ENCODE measurements at places on chromosomes 1 and 21.

GRCh38 chr1:78667939-78668338 is 18.3 kb downstream of the IFI44 start:
- no peak for DNase-seq

- DNase-seq, result no peak
Observed at GRCh38 chr1:214438075-214438474, 113.3 kb downstream of the PTPN14 start.

DNA sequence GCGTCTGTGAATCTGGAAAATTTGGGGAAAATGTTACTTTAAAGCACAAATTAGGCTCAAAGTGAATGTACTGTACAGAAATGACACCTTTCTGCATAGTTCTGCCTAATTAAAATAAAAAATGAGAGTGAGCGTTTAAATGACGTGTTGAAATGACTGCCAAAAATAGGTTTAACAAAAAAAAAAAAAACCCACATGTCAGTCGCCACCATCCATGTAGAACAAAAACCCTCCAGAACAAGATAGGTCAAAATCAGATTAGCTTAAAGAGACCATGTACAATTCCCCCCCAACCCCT is 745 bp downstream of the PARP1 start:
- DNase-seq, result no peak

DNA sequence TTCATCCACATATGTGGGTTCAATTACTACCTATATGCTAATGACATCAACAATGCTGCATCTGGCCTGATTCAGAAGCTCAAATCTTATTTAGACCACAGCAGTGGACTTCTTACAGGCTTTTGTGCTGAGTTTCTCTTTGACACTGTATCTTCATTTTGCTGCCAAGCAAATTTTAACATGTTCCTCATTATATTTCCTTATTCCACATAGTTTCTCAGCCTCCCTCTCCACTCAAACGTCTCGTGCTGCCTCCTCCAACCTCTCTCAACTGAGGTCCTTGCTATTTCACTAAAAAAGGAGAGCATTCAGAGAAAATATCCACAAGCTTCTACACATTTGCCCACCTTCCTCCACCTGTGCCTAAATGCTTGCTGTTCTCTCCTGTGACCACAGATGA is 6.5 kb downstream of the TDRKH start:
- DNase-seq, result no peak

DNA sequence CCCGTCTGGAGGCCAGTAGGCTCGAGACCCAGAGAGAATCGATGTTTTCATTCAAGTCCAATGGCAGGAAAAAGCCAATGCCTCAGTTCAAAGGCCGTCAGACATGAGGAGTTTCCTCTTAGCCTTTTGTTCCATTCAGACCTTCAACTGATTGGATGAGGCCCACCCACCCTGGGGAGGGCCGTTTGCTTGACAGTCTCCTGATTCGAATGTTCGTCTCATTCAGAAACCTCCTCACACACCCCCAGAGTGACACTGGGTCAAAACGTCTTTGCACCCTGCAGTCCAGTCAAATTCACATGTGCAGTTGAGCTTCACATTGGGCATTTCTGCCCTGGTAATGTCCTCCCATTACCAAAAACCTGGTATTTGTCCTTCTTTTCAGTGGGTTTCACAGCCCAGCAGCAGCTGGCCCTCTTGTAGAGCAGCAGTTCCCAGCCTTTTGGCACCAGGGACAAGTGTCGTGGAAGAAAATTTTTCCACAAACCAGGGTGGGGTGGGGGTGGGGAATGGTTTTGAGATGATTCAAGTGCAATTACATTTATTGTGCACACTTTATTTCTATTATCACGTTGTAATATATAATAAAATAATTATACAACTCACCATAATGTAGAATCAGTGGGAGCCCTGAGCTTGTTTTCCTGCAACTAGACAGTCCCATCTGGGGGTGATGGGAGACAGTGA is 40.1 kb downstream of the RSPH1 start:
- DNase-seq, result no peak

DNA sequence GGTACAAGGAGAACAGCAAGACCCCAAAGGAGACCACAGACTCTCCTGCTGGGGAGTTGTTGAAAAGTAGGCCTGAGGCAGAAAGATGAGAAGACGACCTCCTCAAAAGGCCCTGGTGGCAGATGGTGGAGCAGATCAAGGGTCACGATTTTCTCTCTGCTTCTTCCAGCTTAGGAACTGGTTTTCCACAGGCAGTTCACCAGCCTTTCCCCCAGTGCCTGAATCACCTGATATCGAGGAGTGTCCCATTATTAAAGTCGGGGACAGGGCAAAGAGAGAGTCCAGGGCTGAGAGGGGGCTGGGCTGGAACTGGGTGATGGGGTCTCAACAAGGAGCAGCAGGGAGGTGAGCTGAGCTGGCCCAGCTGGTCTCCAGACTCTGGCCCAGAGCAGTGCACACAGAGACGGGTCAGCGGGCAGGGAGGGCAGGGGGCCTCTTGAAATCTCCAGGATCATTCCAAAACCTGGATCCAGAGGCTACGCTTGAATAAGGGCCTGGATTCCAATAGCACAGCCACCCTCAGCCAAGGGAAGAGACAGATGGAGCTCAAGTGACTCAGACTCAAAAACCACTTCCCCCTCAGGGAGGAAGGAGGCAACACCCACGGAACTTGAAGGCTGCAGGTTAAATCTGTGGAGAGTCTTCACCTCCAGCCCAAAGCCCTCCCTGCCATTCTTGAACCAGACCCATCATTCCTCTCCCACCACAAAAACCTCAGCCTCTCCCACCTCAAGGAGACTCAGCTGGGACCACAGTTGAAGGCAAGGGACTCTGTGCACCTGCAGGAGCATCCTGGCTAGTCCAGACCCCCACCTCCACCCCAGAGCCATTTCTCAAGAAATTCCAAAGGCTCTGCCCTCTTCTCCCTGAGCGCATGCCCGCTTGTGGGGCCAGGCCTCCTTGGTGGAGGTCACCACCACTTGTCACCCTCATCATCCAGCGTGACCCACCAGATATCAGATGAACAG is at the start of gene S100A5:
Gene S100A5 (minus strand): TSS at position 541 of the 968 bp plus-strand sequence. CDS start 743 bp downstream, outside the sequence.
- DNase-seq, result peak; percentile 61

GRCh38 chr1:22428672-22429071 is 23.0 kb upstream of the ZBTB40 start:
- DNase-seq, result peak; percentile 24

GRCh38 chr1:46804027-46804889 is 5.4 kb downstream of the CYP4B1 start:
- no peak for DNase-seq

DNA sequence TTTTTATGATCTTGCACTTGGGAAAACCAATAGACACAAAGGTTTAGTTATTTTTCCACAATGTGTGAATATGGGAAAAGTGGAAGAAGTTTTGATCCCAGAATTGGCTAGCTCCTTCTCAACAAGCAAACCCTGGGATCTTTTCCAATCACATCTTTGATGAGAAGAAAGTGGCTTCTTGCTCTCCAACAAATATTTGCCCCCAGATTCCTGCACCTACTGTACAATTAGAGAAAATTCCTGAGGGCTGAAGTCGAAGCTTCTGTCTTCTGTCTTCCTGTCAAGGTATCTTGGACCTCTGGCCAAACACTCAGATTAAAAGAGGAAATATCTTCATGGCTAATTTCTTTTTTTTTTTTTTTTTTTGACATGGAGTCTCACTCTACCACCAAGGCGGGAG is 113.1 kb upstream of the SLC45A1 start:
- DNase-seq, result no peak

DNA sequence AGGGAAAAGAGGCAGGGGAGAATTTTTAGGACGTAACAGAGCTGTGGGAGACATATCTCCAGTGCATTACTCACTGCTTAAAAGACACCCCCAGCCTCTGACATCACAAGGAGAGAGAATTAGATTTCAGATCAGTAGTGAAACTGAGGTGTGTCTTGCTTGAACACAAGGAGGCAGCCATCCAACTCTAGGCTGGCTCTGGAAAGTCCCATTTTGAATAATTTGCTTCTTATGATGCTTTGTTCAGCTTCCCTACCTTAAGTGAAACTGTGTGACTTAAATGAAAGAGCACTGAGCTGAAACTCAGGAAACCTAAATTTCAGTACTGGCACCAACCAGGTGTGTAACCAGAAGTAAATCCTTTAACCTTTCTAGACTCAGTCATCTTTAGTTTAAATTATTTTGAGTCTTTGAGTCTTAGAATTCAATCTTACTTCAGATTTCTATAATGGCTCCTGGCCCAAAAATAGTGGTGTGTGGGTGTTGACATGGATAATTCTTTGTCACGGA is 251.6 kb upstream of the SGIP1 start:
- peak; percentile 79 for DNase-seq

DNA sequence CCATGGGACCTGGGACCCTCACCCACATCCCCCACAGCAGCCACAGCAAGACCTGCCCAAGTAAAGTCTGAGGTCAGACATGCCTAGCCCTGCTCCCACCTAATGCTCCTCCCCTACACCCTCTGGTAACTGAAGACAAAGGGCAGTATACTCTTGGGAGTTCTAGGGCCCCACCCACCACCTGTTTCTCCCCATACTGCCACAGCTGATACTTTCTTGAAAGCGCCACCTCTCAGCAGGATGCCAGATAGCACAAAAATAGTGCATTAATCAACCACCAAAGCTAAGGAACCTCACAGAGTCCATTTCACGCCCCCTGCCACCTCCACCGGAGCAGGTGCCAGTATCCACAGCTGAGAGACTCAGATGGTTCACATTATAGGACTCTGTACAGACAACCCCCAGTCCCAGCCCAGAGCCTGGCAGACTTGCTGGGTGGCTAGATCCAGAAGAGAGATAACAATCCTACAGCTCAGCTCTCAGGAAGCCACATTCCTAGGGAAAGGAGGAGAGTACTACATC is 238.1 kb downstream of the LRRC40 start:
- DNase-seq, result no peak

GRCh38 chr1:180646547-180646946 is 14.7 kb downstream of the XPR1 start:
- peak; percentile 7 for DNase-seq

DNA sequence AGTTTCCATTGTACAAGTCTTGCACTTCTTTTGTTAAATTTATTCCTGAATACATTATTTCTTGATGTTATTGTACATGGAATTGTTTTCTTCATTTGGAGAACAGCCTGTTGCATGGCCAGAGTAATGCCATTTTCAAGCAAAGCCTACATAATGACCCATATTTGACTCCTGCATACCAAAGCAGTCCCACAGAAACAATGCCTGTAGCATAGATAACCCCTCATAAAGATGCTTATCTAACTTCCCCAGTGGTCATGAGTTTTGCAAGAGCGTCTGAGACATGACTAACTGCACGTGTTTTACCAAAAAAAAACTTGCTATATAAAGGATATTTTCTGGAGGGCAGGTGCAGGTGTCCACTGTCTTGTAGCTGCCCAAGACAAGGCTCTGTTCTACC is 30.3 kb upstream of the RLF start:
- no peak for DNase-seq

DNA sequence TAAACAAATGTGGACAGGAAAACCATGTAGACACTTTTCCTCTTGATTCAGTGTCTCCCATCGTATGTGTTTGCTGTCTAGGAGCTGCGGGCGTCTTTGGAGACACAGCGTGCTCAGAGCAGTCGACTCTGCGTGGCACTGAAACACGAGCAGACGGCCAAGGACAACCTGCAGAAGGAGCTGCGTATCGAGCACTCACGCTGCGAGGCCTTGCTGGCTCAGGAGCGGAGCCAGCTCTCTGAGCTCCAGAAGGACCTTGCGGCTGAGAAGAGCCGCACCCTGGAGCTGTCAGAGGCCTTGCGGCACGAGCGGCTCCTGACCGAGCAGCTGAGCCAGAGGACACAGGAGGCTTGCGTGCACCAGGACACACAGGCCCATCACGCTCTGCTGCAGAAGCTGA is 27.2 kb upstream of the DIP2A start:
- DNase-seq, result no peak

DNA sequence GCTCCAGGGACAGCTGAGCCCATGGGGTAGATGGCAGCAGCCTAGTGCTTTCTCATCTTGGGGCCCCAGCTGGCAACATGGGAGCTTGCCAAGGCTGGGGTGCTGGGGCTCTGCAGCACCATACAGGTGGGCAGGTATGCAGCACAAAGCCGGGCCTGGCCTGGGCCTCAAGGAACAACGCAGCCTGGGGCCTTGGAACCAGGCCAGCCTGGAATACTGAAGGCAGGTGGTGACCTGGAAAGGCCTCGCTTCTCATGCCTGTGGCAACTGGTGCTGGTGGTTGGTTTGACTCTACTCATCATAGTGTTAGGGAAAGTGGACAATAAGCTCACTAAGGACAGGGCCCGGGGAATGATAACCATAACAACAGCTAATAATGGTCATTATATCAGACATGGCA is 27.0 kb upstream of the SDHB start:
- no peak for DNase-seq

- no peak for DNase-seq
Observed at GRCh38 chr1:170872663-170873062, 62.7 kb upstream of the MROH9 start.

- DNase-seq, result no peak
Observed at GRCh38 chr1:57127976-57128375, 162.2 kb upstream of the C8B start.

DNA sequence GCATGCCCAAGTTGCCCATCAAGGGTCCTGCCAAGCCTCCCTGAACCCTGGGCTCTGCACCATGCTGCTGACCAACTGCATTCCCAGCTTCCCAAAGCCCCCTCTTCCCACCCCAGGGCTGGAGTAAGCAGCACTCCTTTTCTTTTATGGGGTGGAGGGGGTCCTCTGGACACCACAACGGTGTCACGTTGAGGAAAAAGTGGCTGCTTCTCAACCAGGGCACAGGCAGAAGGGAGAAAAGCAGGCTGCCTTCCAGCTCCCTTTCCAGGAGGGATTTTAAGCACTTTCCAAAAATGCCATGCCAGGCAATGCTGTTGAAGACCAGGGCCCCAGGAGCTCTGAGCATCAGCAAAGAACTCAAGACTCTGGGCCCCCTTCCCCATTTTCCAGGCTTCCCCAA is 691 bp downstream of the RIMS3 start:
- DNase-seq, result no peak

GRCh38 chr21:44291936-44292811 is 6.5 kb downstream of the AIRE start:
- no peak for DNase-seq

GRCh38 chr1:219412772-219413171 is 200.1 kb downstream of the ZC3H11B start:
- no peak for DNase-seq

- DNase-seq, result no peak
Observed at GRCh38 chr1:1894354-1895059, 3.6 kb upstream of the GNB1 start.

GRCh38 chr1:167922611-167923074 is 8.7 kb upstream of the ADCY10 start:
- DNase-seq, result no peak

- DNase-seq, result no peak
Observed at GRCh38 chr1:230632273-230632873, 9.9 kb upstream of the COG2 start.

- no peak for DNase-seq
Observed at GRCh38 chr1:204333427-204333826, 26.3 kb downstream of the PLEKHA6 start.

DNA sequence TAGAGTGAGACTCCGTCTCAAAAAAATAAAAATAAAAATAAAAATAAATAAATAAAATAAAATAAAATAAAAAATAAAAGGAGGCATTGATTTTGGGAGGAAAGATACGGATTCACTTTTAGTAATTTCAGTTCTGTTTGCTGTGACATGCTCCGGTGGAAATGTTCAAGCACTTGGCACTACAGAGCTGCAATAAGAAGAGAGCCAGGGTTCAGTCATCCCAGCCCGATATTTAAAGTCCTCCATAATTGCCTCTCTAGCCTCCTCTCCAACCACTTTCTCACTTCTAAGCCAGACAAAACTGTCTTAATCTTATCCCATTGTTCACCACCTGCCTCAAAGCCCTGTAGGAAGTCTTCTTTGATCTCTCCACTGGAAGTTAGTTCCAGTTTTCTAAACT is 55.0 kb upstream of the MACF1 start:
- no peak for DNase-seq

GRCh38 chr1:3471356-3472087 is 17.1 kb downstream of the ARHGEF16 start:
- no peak for DNase-seq

Measured in stimulated activated CD4-positive, alpha-beta T cell treated with anti-CD3 and anti-CD28 coated beads, Interleukin-4, amount 100 ng/mL, for 24 hours (primary cell).